ENCODE measurements at places on chromosomes 1 and 21.

GRCh38 chr1:3868464-3869006, 11.3 kb downstream of the DFFB start:
- DNase-seq = no peak

GRCh38 chr1:44037154-44037553, 5.9 kb upstream of the SLC6A9 start:
- no peak for DNase-seq

GRCh38 chr1:44786138-44786840, 1.7 kb downstream of the BEST4 start:
- DNase-seq = peak; percentile 66

DNA sequence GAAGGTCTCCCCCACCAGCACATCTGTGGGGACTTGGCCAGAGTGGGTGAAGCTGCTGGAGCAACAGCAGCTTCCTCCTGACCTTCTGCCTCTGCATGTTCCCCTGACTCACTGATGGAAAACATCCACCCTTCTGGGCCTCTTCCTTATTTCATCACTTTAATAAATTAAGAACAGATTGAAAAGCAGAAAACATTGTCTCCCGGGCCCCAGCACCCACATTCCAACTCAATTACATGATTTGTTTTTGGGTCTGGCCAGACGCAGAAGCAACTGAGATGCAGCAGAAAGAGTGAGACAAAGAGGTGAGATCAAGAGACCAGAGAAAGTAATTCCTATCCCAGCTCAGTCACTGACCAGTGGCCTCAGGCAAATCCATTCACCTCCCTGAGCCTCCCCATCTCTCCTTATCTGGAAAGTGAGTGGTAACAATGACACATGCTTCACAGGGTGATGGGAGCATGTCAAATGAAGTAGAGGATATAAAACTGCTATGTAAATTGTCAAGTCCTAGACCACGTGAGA, 157.1 kb downstream of the ELAVL4 start:
- DNase-seq = no peak

GRCh38 chr1:163823017-163823416, 501.3 kb downstream of the NUF2 start:
- DNase-seq = no peak

DNA sequence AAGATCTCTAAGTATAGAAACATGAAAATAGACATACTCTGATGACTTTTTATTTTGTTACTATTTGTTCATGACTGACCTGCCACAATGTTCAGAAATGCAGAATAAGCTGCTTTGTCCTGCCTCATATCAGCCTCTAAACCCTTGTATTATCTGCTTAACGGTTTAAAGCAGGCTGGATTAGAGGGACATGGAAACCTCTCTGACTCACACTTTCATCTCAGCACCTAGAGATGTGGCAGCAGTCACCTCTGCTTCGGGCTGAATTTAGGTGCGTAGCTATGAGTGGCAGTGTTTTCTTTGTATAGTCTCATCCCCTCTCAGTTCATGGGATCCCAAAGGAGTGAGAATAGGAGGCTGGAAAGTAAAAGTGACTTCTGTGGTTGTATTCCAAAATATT, 255.4 kb downstream of the RGS7 start:
- DNase-seq = no peak

GRCh38 chr21:15278279-15278678, 213.5 kb upstream of the NRIP1 start:
- DNase-seq = no peak

GRCh38 chr1:208834381-208835096, 590.4 kb upstream of the PLXNA2 start:
- DNase-seq = peak; percentile 2

GRCh38 chr1:29630756-29631155, 394.4 kb downstream of the PTPRU start:
- DNase-seq = no peak

DNA sequence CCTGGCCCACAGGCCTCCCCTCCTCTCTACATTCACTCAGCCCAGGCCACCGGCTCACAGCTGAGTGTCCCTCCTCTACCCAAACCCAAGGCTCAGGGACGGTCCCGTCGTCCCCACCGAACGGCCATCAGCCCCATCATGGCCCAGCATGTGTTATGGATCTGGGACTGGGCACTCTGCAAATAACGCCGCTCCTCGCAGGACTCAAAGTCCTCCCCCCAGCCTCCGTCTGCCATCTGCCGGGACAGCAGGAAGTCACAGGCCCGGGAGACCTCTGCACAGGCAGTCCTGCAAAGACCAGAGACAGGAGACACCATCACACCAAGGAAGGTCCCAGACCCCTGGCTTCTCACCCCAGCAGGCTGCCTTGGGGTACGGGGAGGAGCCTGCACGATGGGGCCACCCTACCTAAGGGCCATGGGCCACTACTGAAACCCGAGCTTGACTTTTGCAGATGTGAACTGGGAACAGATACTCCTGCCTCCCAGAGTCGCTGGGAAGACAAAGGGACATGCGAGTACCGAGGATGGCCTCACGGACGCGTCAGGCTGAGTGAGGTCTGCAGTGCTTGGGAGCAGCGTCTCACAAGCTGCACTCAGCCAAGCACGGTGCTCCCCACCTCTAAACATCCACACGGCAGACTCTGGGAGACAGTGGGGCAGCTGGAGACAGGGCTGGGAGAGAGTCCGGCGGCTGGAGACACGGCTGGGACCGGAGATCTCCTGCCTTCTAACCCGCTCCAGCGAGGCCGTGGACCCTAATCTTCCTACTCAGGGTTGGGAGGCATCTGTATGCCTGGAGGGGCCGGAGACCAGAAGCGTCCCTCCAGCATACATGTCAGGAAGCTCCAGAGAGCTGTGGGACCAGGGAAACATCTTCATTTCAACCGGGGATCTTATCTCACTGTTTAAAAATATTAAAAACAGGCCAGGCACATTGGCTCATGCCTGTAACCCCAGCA, 10.4 kb upstream of the SPATC1L start:
- no peak for DNase-seq

GRCh38 chr1:234616644-234617043, 6.7 kb upstream of the IRF2BP2 start:
- DNase-seq = no peak

GRCh38 chr1:56060906-56061305, 518.5 kb downstream of the PLPP3 start:
- no peak for DNase-seq

DNA sequence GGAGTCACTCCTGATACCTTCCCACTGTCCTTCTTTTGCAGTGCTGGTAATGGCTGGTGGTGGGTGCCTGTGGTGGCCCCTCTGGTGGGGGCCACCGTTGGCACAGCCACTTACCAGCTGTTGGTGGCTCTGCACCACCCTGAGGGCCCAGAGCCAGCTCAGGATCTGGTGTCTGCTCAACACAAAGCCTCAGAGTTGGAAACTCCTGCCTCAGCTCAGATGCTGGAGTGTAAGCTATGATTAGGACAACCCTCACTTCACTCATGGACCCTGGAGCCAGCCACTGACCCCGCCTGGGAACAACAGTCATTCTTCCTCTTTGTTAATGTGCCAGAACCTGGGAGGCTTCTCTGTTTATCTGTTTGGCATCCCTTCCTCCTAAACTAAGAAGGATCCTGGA, 1.1 kb upstream of the ATP8B2 start:
- no peak for DNase-seq

DNA sequence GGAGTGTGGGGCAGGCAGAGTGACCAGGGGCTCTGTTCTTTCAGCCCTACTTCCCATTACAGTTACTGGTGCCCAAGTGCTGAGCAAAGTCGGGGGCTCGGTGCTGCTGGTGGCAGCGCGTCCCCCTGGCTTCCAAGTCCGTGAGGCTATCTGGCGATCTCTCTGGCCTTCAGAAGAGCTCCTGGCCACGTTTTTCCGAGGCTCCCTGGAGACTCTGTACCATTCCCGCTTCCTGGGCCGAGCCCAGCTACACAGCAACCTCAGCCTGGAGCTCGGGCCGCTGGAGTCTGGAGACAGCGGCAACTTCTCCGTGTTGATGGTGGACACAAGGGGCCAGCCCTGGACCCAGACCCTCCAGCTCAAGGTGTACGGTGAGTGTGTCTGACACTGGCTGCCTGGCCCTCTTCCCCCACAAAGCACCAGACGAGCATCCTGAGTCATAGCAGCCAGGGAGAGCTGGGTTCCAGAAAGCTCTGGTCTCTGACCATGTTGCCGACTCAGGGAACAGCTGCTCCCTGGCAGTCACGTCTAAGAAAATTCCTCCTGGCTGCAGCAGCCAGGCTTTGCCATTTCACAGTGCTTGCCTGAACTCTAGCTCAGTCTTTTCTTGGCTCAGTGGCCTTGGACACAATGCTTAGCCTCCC, 3.3 kb downstream of the SLAMF8 start:
- peak; percentile 49 for DNase-seq

DNA sequence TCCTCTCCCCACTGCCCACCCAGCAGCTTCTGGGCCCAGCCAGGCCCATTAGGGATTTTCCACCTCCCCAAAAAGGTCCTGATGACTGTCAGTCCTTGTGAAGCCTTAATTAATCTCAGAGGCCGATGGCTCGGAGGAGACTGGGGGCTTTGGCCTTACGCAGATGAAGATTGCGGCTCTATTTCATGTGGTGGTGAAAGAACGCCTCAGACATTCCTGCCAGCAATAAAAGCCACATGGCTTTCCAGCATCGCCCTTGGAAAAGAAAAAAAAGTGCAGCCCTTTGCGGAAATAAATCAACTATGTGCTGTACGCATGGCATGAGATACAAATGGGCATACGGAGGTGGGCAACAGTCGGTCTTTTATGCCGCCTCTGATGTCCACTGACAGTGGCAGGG, 6.6 kb upstream of the RUNX3 start:
- no peak for DNase-seq

GRCh38 chr1:30974536-30974935, 66.0 kb upstream of the SDC3 start:
- no peak for DNase-seq

- no peak for DNase-seq
Measured at GRCh38 chr1:147516157-147516917, 25.0 kb upstream of the BCL9 start.

DNA sequence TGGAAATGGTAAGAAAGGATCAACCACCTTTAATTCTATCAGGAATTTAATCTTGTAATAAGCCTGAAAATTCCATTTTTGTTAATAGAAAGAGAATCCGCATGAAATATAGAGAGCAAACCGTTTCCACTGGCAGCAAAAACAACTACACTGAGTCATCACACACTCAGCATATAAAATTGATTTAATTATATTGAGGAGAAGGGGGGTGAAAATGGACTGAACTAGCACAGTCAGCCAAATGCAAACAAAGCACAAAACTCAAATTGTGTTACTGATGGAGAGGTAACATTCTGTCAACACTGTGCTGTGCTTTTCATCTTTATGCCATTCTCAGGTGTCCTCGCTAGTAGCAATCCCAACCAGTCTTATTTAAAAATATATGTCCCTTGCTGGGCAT, 1583.9 kb downstream of the MRPL39 start:
- DNase-seq = no peak

DNA sequence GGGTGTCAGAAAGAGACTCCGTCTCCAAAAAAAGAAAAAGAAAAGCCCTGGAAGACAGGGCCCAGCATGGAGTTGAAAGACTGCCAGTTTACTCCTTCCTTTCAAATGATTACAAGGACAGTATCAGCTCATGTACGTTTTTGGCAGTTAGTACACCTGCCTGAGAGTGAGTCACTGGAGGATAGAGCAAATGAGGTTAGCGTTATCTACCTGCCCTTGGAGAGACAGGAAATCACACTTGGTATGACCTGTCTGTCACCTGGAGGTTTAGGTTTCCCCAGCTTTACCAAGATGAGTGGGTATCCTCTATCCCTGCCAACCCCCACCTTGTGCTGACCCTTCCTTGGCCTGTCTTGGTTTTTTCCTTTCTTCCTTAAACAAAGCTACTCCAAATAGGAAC, 96.8 kb upstream of the BMP8A start:
- DNase-seq = no peak

- DNase-seq = no peak
Measured at GRCh38 chr1:226650236-226650841, 88.7 kb downstream of the ITPKB start.

GRCh38 chr1:39410915-39411436, 80.5 kb upstream of the BMP8A start:
- peak; percentile 89 for DNase-seq

DNA sequence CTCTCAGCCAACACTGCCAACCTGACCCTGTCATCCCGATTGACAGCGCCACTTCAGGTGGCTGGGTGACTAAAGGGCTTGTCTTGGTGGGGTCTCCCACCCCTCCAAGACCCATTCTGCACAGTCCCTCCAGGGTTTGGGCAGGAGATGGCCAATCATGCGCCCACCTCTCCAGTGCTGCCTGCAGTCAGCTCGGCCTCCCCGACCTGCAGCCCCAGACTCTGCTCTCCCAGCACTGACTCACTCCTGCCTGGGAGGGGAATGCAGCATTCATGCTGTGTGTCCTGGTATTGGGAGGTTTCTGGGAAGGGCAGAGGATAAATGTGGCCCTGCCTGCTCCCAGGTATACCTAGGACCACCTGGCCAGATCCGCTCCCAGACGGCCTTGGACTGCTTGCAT, 9.7 kb downstream of the TMEM81 start:
- no peak for DNase-seq

DNA sequence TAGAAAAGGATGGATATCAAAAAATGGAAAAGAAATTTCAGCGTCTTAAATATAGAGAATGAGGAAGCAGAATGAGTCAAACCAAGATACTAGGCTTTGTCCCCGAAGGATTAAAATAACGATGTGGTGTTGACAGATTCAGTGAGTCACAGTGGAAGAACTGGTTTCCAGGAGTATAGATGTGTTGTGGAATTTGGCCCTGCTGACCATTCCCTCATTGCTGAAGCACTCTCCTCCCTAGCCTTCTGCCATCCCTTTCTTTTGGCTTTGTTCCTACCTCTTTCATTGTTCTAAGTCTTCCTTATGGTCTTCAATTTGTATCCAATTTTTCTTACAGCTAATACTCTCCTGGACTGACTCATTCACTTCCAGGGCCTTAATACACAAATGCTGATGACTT, 23.1 kb upstream of the USP25 start:
- DNase-seq = peak; percentile 94

Measured in brain microvascular endothelial cell (primary cell).